Stimulated activated effector memory CD8-positive, alpha-beta T cell treated with anti-CD3 and anti-CD28 coated beads, Interleukin-12 subunit alpha, Interleukin-12 subunit beta, amount 100 ng/mL, for 72 hours (primary cell): ENCODE measurements at places on chromosomes 7 and 10.

- no peak for DNase-seq
These were observed 1.4 kb downstream of the LARP4B start for GRCh38 chr10:929960-930624.

DNA sequence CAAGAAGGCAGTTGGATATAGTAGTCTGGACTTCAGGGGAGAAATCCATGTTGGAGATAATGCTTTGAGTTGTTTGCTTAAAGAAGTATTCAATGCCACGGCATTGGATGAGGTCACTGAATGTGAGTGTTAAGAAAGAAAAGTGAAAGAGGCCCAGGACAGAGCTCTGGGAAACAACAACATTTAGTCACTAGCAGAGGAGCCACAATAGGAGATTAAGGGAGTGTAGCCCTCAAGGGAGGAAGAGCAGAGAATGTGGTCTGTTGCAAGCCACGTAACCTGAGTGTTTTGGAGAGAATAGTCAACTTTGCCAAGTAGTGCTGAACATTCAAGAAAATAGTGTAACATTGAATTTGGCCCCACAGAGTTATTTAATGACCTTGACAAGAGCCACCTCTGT is 114.7 kb downstream of the MYO3A start:
- DNase-seq: no peak

GRCh38 chr10:3503299-3503698 is 281.7 kb downstream of the KLF6 start:
- no peak for DNase-seq

DNA sequence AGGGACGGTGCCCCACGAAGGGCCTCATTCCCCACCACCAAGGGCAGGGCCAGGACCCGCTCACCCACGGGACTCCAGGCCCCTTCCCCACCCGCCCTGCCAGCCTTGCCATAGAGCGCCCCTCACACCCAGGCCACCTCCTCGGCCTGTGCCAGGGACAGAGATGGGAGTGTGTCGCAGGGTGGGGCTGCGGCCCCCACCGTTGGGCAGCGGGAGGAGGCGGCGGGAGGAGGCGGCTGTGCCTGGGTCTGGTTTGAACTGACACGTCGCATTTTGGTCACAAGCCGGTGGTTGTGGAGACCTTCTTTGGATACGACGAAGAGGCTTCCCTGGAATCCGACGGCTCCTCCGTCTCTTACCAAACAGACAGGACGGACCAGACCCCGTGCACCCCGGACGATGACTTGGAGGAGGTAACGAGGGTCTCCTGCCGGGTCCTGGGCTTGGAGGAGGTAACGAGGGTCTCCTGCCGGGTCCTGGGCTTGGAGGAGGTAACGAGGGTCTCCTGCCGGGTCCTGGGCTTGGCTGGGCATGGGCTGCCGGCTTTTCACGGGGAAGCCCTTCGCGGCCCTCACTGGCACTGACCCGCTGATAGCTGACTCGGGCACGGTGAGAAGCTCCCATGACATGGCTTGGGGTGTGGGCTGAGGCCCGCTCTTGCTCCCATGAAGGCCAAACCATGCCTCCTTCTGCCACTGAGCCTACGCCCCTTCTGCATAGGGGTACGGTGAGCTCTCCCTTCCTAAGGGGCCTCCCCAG is 46.4 kb upstream of the DPYSL4 start:
- DNase-seq: no peak

- DNase-seq: no peak
These were observed 209.0 kb downstream of the JCAD start for GRCh38 chr10:29850371-29850770.

DNA sequence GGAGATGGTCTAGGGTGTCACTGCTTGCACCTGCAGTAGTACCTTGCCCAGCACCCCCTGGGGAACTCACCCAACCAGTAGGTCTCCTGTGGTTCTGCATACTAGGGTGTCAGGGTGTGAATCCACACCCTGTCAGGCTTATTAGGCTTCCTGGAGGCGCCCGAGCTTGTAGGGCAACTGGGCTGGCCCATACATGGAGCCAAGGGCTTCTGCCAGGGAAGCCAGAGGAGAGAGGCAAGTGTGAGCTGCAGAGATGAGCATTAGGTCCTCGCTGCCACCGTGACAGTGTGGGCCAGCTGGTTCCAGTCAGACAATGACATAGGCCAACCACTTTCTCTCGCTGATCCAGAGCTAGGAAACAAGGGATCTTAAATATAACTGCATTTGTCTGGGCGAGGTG is 11.2 kb downstream of the MXI1 start:
- DNase-seq: no peak

- no peak for DNase-seq
These were observed 947.9 kb upstream of the LRRN3 start for GRCh38 chr7:110142939-110143526.

GRCh38 chr10:72079356-72079755 is 9.0 kb downstream of the SPOCK2 start:
- DNase-seq: no peak
